ENCODE measurements at places on chromosomes 7 and 10. TPM values are rescaled to one million over a fixed set of nuclear protein-coding genes. Genes with fewer than 3 reads are reported as not detected.

DNA sequence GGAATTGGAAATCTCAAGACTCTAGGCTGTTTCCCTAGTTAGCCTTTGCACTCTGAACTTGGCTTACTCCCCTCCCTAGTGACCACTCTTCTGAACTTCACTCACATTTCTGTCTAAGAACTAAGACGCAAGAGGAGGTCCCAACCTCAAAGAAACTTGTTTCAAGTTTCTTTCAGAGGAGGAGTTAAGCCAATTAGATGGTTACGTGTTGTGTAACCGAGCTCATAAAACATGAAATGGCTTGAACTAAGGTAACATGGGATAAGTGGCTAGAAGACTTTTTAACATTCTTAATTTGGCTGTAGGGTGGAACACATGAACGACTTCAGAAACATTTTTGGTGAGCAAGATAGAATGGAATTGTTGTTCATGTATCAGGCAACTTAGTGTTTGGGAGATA, 39.5 kb upstream of the SEC61G start:
- H3K36me3 ChIP-seq, result no peaks in the 10 kb centered on the region
- DNase-seq, result no peak
- peaks cover 25% of the 10 kb centered on the region for H3K27me3 ChIP-seq
- no peak overlapping the region for H3K4me3 ChIP-seq

GRCh38 chr7:148505645-148506375, 84.8 kb upstream of the C7orf33 start:
- H3K4me3 ChIP-seq, result no peak overlapping the region
- H3K36me3 ChIP-seq, result no peaks in the 10 kb centered on the region
- H3K4me1 ChIP-seq, result peaks cover 11% of the 10 kb centered on the region
- no peak for DNase-seq

GRCh38 chr10:87503401-87503800, 1.3 kb upstream of the MINPP1 start:
- H3K36me3 ChIP-seq, result peaks cover 5% of the 10 kb centered on the region
- no peaks in the 10 kb centered on the region for H3K27me3 ChIP-seq
- H3K4me1 ChIP-seq, result peaks cover 14% of the 10 kb centered on the region
- no peak for DNase-seq
- peak overlapping the region; percentile 79 for H3K27ac ChIP-seq

- no peaks in the 10 kb centered on the region for H3K36me3 ChIP-seq
- H3K4me1 ChIP-seq, result peaks cover 8% of the 10 kb centered on the region
- no peak overlapping the region for H3K4me3 ChIP-seq
Observed at GRCh38 chr7:77458786-77459185, 42.6 kb upstream of the GSAP start.

- H3K27me3 ChIP-seq, result no peaks in the 10 kb centered on the region
- no peak overlapping the region for H3K27ac ChIP-seq
- H3K4me3 ChIP-seq, result no peak overlapping the region
- no peak for DNase-seq
- no peaks in the 10 kb centered on the region for H3K36me3 ChIP-seq
Observed at GRCh38 chr7:37322831-37323230, 125.8 kb downstream of the ELMO1 start.

GRCh38 chr10:119867317-119867716, 5.3 kb downstream of the MCMBP start:
- no peak overlapping the region for H3K4me3 ChIP-seq
- H3K4me1 ChIP-seq, result peaks cover 50% of the 10 kb centered on the region
- H3K36me3 ChIP-seq, result peaks cover 14% of the 10 kb centered on the region
- H3K27me3 ChIP-seq, result no peaks in the 10 kb centered on the region
- H3K27ac ChIP-seq, result no peak overlapping the region
- DNase-seq, result no peak

- H3K27ac ChIP-seq, result peak overlapping the region; percentile 40
- H3K4me1 ChIP-seq, result peaks cover 60% of the 10 kb centered on the region
- peak overlapping the region; percentile 45 for H3K4me3 ChIP-seq
- no peak for DNase-seq
- peaks cover 5% of the 10 kb centered on the region for H3K36me3 ChIP-seq
Observed at GRCh38 chr7:148727501-148728278, 29.0 kb downstream of the CUL1 start.

Gene FXYD4
- total RNA-seq, result not detected

Gene SEPTIN7
- total RNA-seq, result 151 TPM

Gene PRPS1L1
- total RNA-seq, result not detected

Gene SFXN3
- total RNA-seq, result 21.1 TPM

Gene SUGCT
- 0.74 TPM for total RNA-seq

Gene AMPH
- not detected for total RNA-seq

Gene COL28A1
- total RNA-seq, result not detected
